ENCODE measurements at places on chromosomes 11 and 22. TPM values are rescaled to one million over a fixed set of nuclear protein-coding genes. Genes with fewer than 3 reads are reported as not detected.
A peak's percentile ranks its signal among the peaks of the same experiment; 100 is the strongest.

DNA sequence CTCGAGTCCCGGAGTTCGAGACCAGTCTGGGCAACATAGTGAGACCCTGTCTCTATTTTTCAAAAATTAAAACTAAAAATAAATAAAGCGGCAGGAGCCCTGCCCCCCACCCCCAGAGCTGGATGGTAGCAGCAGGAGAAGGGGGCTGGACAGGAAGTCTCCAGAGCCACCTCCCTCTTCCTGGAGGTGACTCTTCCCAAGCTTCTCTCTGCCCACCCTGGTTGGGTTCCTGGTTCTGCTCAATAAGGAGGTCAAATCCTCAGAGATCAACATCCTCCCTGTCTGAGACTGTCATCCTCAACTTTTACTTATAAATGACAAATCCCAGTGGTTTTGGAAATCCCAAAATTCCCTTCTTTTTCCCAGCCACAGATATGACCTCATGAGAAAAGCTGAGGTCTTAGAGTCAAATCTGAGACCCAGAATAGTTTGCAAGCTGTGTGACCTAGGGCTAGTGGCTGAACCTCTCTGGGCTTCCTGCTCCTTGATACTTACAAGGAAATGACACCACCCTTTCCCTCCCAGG, 987 bp downstream of the C1QTNF6 start:
- DNase-seq = no peak
- peak overlapping the region; percentile 96 for H3K27ac ChIP-seq
- peak overlapping the region; percentile 56 for H3K4me3 ChIP-seq
- no peaks in the 10 kb centered on the region for H3K27me3 ChIP-seq

GRCh38 chr22:19546680-19547079, 22.5 kb upstream of the CLDN5 start:
- H3K36me3 ChIP-seq = no peaks in the 10 kb centered on the region
- no peak overlapping the region for H3K4me3 ChIP-seq
- DNase-seq = no peak
- no peaks in the 10 kb centered on the region for H3K4me1 ChIP-seq

Gene APOL1
- not detected for total RNA-seq

DNA sequence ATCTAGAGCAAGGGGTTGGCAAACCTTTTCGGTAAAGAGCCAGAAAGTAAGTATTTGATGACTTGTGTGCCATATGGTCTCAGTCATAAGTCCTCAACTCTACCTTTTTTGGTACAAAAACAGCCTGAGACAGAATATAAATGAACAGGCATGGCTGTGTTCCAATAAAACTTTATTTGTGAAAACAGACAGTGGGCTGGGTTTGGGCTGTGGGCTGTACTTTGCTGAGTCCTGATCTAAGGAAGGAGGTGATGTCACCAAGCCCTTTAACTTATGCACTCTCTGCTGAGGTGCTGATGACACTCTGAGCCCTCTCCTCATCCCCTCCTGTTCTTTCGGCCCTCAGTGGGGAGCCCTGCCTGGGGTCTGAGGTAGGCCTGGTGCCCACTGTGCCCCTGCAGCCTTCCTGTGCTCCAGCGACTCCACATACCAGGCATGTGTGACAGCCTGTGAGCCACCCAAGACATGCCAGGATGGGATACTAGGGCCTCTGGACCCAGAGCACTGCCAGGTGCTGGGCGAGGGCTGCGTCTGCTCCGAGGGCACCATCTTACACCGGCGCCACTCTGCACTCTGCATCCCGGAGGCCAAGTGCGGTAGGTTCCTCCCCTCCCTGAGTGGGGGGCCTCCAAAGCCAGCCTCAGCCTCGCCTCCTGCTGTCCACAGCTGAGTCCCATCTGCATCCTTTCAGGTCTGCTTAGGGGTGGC, 85.9 kb upstream of the MYOD1 start:
- H3K4me3 ChIP-seq = no peak overlapping the region
- no peak overlapping the region for H3K27ac ChIP-seq
- no peak for DNase-seq
- H3K4me1 ChIP-seq = no peaks in the 10 kb centered on the region

- no peak for DNase-seq
- no peak overlapping the region for H3K4me3 ChIP-seq
- no peaks in the 10 kb centered on the region for H3K36me3 ChIP-seq
- H3K27me3 ChIP-seq = peaks cover 3% of the 10 kb centered on the region
Observed at GRCh38 chr11:44535191-44535980, 30.1 kb upstream of the CD82 start.

DNA sequence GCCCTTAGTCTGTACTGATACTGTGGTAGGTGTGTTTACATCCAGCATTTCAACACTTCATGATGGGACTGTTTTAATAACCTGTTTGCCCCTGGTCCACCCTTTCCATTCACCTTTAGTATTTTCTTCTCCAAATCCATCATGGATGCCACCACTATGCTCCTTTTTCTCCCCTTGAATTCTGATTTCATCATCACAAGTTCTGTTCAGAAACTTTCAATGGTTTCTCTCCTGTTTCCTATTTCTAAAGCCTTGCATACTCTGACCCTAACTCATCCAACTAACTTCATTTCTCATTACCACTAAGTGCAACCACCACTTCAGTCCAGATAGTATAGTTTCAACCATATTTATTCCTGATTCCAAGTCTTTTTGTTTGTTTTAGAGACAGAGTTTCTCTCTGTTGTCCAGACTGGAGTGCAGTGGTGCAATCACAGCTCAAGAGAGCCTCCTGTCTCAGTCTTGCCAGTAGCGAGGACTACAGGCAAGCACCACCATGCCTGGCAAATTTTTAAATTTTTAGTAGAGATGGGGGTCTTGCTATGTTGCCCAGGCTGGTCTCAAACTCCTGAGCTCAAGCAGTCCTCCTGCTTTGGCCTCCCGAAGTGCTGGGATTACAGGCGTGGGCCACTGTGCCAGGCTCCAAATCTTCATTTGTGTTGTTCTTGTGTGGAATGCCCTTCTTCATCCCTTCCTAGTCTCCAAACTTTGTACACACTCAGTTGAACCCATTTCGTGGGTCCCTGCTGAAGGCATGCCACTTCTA, 1.2 kb upstream of the LIN7C start:
- no peak overlapping the region for H3K27ac ChIP-seq
- peak overlapping the region; percentile 87 for H3K4me3 ChIP-seq
- H3K4me1 ChIP-seq = peaks cover 16% of the 10 kb centered on the region
- H3K36me3 ChIP-seq = no peaks in the 10 kb centered on the region

DNA sequence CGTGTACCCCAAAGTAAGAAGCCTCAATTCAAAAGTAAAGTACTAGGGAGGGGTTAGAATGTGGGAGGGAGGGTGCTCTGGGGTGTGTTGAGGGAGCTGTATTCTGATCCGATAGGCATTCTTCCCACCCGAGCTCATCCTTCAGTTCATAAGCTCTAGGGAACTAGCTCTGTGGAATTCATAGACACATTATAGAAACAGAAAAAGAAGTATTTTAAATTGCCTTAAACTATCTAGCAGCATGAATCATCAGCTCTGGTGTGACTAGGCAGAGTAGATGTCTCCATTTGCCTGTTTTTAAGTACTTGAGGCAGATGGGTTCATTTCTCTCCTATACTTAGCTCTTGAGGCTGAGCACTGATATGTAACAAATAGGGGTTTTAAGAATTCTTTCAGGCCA, 7.3 kb upstream of the SGSM3 start:
- no peak overlapping the region for H3K4me3 ChIP-seq
- peaks cover 56% of the 10 kb centered on the region for H3K36me3 ChIP-seq
- no peaks in the 10 kb centered on the region for H3K4me1 ChIP-seq
- DNase-seq = no peak

DNA sequence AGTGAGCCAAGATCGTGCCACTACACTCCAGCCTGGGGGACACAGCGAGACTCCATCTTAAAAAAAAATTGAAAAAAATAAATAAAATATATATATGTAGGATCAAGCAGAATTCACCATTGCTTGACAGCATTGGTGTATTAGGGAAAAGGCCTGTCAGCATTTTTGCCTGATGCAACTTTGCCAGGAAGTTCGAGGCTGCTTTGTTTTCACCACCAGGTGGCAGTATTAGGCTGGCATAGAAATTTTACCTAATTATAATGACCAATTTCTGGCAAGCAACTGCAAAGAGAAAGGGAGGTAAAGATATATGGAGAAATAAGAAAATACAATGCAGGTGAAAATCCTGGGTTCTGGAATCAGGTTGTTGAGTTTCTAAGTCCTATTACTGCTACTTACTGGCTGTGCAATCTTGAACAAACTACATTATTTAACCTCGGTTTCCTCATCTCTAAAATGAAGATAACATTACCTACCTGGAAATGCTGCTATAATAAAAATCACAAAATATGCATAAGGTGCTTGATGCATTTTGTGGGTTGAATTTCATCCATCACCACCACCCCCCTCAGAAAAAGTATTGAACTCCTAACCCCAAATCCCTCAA, 24.7 kb downstream of the LAYN start:
- H3K27ac ChIP-seq = no peak overlapping the region
- H3K36me3 ChIP-seq = no peaks in the 10 kb centered on the region
- peaks cover 32% of the 10 kb centered on the region for H3K4me1 ChIP-seq
- H3K4me3 ChIP-seq = no peak overlapping the region
- peak; percentile 94 for DNase-seq
- H3K27me3 ChIP-seq = no peaks in the 10 kb centered on the region

Gene TP53I11
- 32.8 TPM for total RNA-seq

DNA sequence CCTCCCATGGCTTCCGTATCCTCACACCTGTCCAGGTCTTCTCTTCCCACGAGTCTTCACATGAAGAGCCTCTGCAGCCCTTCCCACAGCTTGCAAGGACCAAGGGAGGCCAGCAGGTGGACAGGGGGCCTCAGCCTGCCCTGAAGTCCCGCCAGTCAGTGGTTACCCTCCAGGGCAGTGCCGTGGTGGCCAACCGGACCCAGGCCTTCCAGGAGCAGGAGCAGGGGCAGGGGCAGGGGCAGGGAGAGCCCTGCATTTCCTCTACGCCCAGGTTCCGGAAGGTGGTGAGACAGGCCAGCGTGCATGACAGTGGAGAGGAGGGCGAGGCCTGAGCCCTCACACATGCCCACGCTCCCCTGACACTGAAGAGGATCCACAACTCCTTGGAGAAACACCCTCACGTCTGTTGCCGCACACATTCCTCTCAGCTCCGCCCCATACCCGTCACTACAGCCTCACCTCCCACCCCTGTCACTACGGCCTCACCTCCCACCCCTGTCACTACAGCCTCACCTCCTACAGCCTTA, 8.3 kb downstream of the SSH3 start:
- H3K4me3 ChIP-seq = no peak overlapping the region
- peaks cover 23% of the 10 kb centered on the region for H3K4me1 ChIP-seq
- no peaks in the 10 kb centered on the region for H3K27me3 ChIP-seq
- H3K27ac ChIP-seq = peak overlapping the region; percentile 95

GRCh38 chr22:19887256-19887985, 32.7 kb upstream of the GNB1L start:
- H3K4me3 ChIP-seq = no peak overlapping the region
- no peaks in the 10 kb centered on the region for H3K36me3 ChIP-seq
- H3K27ac ChIP-seq = no peak overlapping the region
- H3K27me3 ChIP-seq = no peaks in the 10 kb centered on the region

DNA sequence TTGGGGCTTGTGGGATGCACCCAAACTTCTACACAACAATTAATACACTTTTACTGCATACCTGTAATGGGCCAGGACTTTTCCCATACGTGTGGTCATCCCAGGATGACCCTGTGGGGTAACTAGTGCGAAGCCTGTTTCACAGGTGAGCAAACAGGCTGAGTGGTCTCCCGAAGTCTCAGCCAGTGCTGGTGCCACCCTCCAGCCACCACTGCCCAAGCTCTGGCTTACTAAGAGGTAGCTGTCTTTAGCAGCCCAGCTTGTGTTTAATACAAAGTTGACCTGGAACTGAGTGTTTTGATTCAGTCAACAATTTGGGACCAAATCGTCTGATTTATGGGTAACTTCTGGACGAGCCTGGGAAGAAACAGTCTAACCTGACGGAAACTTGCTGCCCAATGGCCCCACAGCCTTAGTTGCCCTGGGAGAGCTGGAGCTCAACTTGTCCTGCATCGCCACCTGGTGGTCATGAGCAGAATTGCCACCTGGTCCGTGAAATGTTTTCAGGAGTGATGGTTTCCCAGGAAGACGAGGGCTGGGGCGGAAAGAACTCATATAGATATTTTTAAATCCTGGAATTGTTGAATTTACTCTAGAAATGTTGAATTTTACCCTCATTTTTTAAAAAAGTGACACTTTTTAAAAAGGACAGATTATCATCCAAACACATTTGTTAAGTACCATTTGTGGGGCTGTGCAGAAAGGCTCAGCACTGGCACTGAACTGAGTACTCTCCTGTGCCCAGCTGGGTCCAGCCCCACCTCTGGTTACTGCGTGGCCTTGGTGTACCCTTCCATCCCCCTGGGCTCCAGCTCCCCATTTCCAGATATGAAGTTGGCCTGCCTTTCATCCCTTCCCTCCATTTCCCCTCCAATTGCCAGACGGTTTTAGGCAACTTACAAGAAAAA, 95.5 kb upstream of the PARVA start:
- no peaks in the 10 kb centered on the region for H3K27me3 ChIP-seq
- H3K4me3 ChIP-seq = no peak overlapping the region
- DNase-seq = peak; percentile 87
- peaks cover 53% of the 10 kb centered on the region for H3K4me1 ChIP-seq

DNA sequence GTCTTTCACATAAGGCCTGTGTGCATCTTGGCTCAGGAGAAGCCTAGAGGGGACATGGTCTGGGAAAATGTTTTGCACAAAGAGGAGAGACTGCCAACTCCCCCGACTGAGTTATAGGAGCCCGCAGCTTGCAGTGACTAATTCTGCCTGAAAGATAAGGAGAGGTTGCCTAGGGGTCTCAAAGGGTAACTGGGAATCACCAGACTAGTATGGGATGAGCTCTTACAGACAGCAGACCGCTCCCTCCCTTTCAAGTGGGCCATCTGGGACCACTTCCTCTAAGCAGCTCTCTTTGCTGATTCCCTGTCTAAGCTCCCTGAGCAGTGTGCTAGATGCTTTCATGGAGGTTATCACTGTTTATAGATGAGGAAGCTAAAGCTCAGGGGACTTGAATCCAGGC, 105.1 kb downstream of the TENM4 start:
- no peaks in the 10 kb centered on the region for H3K36me3 ChIP-seq
- H3K4me3 ChIP-seq = no peak overlapping the region
- H3K27me3 ChIP-seq = peaks cover 47% of the 10 kb centered on the region
- no peak for DNase-seq
- H3K27ac ChIP-seq = no peak overlapping the region

GRCh38 chr11:74025467-74026166, 16.7 kb upstream of the UCP3 start:
- no peaks in the 10 kb centered on the region for H3K36me3 ChIP-seq
- H3K27ac ChIP-seq = peak overlapping the region; percentile 89
- peak; percentile 87 for DNase-seq
- H3K4me3 ChIP-seq = no peak overlapping the region

DNA sequence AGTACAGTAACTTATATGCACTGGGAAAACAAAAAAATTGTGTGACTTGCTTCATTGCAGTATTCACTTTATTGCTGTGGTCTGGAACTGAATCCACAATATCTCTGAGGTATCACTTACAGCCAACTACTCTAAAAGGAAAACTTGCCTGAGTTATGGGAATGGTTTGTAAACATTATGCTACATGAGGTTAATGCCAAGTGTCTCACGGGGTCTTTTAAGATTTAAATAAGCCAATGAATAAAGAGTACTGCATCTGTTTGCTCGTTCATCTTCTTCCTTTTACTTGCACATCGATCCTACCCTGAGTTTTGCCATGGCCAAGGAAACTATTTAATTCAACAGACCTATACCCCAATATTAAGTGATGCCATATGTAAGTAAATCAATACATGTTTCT, 72.0 kb upstream of the API5 start:
- H3K27ac ChIP-seq = no peak overlapping the region
- DNase-seq = no peak
- no peaks in the 10 kb centered on the region for H3K36me3 ChIP-seq

- peaks cover 12% of the 10 kb centered on the region for H3K4me1 ChIP-seq
- H3K27ac ChIP-seq = no peak overlapping the region
- H3K4me3 ChIP-seq = no peak overlapping the region
- no peaks in the 10 kb centered on the region for H3K36me3 ChIP-seq
- DNase-seq = peak; percentile 47
Observed at GRCh38 chr11:61887839-61888494, 3.4 kb downstream of the FADS3 start.

Gene FHIP1B
- total RNA-seq = 23.3 TPM

Measured in PC-3 (cell line).